ENCODE measurements at places on chromosomes 13 and 19.
A peak's percentile ranks its signal among the peaks of the same experiment; 100 is the strongest.

DNA sequence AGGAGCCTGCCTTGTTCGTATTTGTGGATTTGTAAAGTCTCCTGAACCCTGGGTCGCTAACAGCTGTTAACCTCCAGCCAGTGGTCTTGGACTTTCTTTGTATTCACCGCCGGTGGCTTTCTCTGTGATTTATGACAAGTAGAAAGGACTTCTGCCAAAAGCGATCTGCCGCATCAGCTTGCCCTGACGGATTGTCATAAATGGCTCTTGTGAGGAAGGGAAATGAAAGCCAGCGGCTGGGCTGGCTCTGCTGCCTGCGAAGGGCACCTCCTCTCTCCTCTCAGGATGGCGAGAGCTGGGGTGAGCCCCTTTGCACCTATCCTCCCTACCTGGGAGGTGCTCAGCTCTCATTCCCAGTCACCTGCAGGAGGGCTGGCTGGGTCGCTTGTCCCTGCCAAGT is 25.6 kb downstream of the DHRS12 start:
- no peak for DNase-seq

GRCh38 chr13:32428581-32429432 is 877 bp upstream of the N4BP2L1 start:
- no peak for DNase-seq

DNA sequence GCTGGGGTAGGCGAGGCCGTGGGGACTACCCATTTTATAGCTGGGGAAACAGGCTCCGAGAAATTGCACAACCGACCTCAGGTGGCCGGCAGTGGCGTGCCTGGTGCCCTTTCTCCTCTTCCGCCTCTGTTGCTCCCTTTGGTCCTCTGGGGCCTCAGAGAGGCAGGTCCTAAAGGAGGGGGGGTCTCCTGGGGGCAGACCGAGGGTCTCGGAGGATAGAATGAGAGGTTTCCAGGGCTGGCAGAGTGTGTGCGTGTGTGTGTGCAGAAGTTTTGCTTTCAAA is 11.3 kb downstream of the STX10 start:
- no peak for DNase-seq

- no peak for DNase-seq
Observed at GRCh38 chr19:53057904-53058580, 13.5 kb downstream of the ERVV-2 start.

DNA sequence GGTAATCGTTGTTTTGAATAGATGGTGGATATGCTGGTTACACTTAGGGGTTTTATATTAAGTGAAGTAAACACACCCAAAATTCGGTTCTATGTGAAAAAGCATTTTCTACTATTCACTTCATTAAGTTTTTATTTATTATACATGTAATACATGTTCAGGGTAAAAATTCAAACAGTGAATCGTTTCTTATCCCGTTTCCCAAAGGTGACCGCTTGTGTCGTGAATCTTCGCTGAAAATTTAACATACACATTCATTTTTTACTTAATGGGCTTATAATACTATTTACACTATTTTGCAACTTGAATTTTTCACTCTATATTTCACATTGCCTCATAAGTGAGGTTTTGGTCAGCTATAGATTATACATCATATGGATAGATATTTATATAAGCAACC is 24.5 kb downstream of the IPO5 start:
- DNase-seq: no peak

- peak; percentile 77 for DNase-seq
Observed at GRCh38 chr19:44585371-44586133, 27.8 kb upstream of the IGSF23 start.

DNA sequence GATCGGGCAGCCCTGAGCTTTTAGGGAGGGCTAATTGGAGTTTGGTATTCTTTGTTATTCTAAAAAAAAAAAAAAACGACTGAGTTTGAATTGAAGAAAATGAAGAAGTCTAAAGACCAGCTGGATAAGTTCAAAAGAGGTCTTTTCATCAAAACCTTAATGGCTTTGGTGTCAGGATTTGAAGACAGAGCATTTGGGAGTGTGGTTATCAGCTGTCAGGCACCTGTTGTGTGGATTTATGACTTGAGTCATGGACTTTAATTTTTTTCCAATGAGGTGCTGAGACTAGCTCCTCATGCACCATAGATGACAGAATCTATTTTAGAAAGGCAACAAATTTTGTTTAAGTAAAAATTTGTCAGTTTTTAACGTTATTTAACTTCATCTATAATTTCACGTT is 72.5 kb downstream of the FREM2 start:
- no peak for DNase-seq

DNA sequence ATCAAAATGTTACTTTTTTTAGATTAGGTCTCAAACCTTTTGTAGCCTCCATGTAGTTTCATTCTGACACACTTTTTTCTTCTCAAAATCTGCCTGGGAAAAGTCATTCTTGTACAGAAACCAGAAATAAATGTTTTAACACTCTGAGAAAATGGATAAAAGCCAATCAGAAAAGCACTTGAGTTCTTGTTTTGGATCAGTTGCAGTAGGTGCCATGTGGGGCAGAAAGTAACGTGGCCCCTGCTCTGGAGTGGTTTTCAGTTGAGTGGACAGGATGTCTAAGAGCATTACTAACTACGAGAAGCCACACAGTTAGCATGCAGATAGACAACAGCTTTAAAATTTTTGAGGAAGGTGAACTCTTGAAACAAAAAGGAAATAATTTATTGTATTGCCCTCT is 19.1 kb downstream of the GPR183 start:
- DNase-seq: no peak

DNA sequence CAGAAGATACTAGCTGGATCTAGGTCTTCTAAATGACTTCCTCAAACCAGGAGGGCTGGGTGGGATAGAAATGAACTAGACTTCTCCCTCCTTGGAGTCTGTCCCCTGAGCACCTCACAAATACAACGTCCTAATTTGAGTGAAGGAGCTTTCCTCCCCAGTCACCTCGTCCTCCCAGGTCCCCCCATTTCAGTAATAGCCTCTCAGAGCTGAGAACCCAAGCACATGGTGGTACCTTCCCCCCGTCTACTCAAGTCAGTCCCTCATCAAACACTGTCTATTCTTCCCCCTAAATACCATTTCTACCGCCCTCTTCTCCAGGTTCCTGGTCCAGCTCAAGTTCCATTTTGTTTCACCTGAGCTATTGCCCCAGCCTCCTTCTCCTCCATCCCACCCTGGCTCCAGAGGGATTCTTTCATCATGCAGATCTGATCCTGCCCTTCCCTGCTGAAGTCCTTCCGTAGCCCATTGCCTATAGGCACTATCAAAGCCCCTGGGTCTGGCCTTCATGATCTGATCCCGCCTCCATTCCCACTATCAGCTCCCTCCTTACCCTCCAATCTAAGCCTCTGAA is 5.3 kb upstream of the PRKCG start:
- no peak for DNase-seq

GRCh38 chr19:31154021-31154420 is 195.2 kb downstream of the TSHZ3 start:
- peak; percentile 58 for DNase-seq

- peak; percentile 100 for DNase-seq
Observed at GRCh38 chr19:58572818-58573657, at the start of gene MZF1. Gene MZF1, minus strand, starts transcription at chr19:58573335. Its CDS starts 1,946 bp downstream, at chr19:58571389.

- no peak for DNase-seq
Observed at GRCh38 chr13:96984051-96984508, 10.2 kb downstream of the OXGR1 start.

GRCh38 chr13:33751151-33751550 is 66.8 kb upstream of the RFC3 start:
- peak; percentile 53 for DNase-seq

DNA sequence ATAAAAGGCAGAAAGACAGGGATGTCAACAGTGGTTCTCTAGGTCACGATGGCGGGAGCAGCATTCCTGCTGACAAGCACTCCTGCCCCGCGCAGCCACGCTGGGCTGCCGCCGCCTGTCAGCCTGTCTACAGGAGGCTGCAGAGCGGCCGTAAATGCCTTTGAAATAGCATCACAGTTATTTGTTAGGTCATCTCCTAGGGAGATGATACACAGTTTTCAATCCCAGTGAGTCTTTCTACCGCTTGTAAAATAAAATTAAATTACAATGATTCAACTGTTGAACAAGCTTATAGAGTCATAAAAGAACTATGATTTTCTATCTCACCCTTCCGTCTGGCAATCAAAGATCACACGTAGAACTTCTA is 7.3 kb upstream of the SLC7A9 start:
- peak; percentile 94 for DNase-seq

DNA sequence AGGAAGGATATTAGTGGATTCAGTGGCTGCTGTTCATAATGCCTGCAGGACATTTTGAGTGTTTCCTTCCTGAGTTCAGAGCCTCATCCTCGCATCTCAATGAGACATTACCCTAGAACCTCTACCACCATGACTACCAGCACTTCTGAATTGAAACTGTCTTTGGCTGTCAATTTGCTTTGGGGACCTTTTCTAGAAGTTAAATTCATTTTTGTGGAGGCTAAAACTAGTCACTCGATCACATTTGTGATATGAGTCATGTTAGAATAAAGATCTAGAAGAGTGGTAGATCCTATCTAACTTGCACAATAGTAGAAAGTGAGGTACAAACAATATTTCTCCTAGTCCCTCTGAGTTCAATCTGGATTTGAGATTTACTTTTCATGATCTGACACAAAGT is 124.9 kb downstream of the KCNRG start:
- DNase-seq: no peak

GRCh38 chr19:15428956-15429824 is 10.4 kb upstream of the AKAP8L start:
- no peak for DNase-seq

DNA sequence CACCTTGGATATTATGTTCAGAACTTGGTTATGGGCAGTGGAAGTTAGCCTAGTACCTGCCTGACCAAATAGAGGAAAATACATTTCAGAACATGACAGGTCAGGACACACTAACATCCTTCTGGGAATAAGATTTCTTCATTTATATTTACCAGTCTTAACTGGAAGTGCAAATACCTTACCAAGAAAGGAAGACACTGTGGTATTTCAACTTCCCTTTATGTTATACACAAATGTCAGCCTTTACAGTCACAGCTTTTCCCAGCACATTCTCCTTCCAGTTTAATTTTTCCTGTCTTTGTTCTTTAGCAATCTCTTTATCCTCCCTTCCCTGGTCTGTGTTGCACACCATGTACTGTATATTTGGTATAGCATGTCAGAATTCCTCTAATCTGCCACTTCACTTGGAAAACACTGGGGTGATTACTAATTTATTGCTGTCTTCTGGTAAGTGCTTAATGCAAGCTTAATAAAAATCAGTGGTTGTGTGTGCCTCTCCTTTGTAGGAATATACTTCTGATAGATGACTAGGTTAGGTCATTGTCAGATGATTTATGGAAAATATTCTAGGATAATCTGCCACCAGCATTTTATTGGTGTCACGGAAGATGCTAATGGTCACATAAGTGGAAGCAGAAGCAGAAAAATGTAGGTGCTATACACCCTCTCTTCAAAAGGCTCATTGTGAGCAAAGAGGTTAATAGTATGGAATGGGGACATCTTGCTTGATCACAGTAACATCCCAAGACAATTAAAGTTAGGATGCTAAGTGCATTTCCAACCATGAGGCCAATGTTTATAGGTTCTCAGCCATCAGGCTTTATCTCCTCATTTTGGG is 124.3 kb upstream of the STARD13 start:
- peak; percentile 4 for DNase-seq

GRCh38 chr13:50387051-50387581 is 371.9 kb downstream of the KCNRG start:
- peak; percentile 10 for DNase-seq

- DNase-seq: peak; percentile 36
Observed at GRCh38 chr19:9913237-9914000, 22.9 kb downstream of the OLFM2 start.

GRCh38 chr13:44504116-44504515 is 72.0 kb downstream of the TSC22D1 start:
- DNase-seq: no peak

DNA sequence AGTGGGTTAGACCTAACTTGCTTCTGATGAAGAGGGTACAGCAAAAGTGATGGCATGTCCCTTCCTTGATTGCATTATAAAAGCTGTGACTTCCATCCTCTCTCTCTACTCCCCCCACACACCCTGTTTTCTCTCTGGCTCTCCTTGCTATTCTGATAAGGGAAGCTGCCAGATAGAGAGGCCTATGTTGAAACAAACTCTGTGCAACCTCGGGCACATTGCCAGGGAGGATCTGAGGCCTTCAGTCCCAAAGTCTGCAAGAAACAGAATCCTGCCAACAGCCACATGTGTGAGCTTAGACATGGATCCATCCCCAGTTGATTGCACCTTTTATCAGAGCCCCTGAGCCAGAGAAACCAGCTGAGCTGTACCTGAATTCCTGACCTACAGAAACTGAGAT is 44.8 kb upstream of the ARGLU1 start:
- DNase-seq: peak; percentile 9

GRCh38 chr13:51252954-51253532 is 30.8 kb downstream of the FAM124A start:
- no peak for DNase-seq

DNA sequence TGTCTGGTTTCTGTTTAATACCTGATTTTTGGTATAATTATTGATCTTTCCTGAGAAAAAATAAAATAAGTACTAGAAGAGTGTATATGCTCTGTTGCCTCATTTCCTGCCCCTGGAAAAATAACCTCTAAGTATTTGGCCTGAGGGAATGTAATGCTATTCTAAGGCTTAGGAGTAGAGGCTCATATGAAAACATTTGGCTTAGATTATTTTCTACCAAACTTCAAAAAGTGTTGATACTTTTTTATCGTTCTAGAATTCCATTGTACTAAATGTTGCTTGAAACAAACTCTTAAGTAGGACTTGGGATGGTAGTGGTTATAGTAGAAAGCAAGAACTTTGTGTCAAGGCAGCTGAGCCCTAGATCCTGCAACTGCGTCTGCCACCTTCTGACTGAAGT is 57.8 kb downstream of the COG3 start:
- peak; percentile 78 for DNase-seq

DNA sequence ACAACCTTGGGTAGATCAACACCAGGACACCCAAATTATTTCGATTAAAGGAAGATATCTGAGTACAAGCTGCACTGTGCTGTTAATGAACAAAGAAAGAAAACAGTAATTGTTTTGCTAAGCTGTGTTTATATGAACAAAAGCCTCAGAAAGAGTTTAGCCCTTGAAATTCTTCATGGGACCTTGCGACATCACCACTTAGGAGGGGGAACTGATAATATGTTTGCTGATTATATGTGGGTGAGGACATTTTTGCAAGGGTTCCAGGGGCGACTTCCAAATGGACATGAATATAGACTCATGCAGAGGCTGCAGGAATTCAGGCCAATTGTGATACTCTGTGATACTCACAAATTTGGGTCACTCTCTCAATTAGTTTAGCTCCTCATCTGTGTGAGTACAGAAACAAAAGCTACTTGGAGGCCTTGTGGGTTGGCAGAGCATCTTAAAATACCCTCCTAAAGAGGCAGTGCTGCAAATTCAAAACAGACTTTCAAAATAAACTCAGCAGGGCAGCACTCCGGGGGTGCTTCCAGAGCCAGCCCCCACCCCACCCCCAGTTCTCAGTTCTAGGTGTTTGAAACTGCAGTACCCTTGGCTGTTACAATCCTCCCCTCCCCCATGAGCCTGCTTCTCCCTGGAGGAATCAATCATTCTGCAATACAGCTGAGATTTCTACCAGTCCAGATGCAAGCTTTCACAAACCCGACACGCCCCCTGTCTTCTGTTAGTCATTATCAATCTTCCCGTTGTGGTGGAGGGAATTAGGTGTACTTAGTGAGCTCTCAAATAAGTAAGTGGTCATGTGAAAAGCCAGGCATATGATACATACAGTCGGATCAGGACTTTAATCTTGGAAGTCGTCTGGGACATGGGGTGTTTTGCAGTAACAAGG is 97.0 kb upstream of the MBNL2 start:
- DNase-seq: peak; percentile 62

- no peak for DNase-seq
Observed at GRCh38 chr19:30909216-30909615, 440.0 kb downstream of the TSHZ3 start.
